ENCODE measurements at places on chromosomes 11 and 22. TPM values are rescaled to one million over a fixed set of nuclear protein-coding genes. Genes with fewer than 3 reads are reported as not detected.
A peak's percentile ranks its signal among the peaks of the same experiment; 100 is the strongest.

CBL gene
- total RNA-seq = 31.2 TPM

DNA sequence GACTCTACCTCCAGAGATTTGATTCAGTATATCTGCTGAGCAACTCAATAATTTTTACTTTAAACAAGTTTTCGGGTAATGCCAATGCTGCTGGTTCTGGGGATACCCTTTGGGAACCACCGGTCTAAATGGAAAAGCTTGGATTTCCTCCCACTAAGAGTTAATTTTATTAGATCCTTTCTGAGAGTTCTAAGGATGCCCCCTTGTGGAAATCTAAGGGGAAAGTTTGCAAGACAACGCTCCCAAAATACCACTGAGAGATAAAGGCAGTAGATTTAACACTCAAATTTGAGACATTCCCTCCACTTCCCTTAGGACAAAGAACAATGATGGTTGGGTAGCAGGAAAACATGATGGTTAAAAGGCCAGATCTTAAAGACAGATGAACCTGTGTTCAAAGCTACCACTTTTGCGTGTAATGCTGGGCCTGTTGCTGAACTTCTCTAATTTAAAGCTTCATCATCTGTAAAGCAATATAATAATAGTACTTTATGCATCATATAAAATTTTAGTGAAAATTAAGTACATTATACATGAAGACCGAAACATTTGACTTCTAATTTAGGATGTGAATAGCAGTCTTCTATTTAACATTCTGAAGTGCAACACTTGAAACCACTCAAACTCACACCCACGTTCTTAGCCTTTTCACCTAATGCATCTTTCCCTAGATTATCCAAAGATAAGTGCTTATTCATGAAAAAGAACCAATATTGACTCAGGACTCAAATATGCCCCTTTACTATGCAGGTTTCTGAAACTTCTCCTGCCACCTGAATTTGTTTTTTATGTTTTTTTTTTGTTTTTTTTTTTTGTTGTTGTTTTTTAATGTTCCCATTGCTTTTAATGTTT is 110.1 kb upstream of the LUZP2 start:
- no peak for DNase-seq

INS gene
- not detected for total RNA-seq

SLC29A2 gene
- 10.3 TPM for total RNA-seq

DNA sequence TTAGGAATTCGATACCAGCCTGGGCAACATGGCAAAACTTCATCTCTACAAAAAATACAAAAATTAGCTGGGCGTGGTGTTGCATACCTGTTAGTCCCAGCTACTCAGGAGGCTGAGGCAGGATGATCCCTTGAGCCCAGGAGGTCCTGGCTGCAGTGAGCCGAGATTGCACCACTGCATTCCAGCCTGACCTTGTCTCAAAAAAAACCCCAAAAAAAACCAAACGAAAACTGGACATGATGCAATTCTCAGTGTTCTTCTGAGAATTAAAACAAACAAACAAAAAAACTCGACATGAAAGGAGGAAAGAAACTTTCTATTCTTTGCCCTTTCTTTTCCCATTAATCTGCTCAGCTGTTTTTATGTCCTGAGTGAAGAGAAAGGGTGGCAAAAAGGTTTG is 7.4 kb downstream of the MED17 start:
- no peak for DNase-seq

SSTR3 gene
- total RNA-seq = 8.5 TPM

MRPL49 gene
- 52.5 TPM for total RNA-seq

CATSPERZ gene
- not detected for total RNA-seq

SLC35F2 gene
- total RNA-seq = 22.8 TPM

DNA sequence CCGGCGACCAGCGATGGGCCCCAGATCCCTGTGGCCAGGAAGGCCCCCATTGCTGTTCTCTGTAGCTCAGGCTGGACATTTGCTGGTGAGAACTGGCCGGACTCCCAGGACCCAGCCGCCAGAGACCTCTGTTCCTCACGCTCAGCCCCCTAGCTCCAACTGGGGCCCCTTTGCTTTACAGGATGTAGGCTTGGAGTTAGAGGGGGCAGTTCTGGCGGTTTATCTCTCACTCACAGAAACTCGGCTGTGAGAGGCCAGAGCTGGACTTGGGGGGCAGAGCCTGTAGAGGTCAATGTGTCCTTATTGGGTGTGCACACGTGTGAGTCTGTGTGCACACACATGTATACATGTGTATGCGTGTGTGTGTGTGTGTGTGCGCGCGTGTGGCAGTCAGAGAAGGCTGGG is 502 bp downstream of the SMIM38 start:
- no peak for DNase-seq

BTG4 gene
- not detected for total RNA-seq

DNA sequence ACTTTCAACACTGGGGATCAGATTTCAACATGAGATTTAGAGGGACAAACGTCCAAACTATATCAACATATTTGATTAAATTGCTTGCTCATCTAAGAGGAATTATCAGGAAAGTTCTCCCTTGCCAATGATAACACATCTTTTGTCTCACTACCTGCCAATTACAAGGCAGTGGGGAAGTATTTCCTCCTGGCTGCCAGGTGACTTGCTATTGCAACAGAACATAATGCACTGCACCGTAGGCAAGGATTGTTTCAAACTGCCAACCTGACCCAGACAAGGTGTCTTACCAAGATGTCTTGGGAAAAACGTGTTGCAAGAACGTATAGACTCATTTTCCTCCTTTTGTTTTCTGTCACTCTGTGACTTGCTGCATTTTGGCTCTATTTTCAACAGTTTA is 711.6 kb downstream of the METTL15 start:
- no peak for DNase-seq

ARHGAP20 gene
- not detected for total RNA-seq

DNA sequence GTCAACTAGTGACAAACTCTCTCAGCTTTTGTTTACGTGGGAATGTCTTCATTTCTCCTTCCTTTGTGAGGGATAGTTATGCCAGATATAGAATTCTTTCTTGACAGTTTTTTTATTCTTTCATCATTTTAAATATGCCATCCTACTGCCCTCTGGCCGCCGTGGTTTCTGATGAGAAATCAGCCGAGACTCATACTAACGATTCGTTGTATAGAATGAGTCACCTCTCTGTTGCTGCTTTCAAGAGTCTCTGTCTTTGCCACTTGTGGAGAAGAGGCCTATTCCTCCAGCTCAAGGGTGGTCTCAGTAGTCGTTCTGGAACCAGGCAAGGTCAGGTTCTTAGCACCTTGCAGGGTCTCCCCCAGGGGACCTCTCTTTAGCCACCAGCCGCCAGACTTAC is 8.0 kb downstream of the MYO7A start:
- DNase-seq = peak; percentile 45

- DNase-seq = no peak
These were observed 204.5 kb upstream of the NAV2 start for GRCh38 chr11:19508165-19508564.

DNA sequence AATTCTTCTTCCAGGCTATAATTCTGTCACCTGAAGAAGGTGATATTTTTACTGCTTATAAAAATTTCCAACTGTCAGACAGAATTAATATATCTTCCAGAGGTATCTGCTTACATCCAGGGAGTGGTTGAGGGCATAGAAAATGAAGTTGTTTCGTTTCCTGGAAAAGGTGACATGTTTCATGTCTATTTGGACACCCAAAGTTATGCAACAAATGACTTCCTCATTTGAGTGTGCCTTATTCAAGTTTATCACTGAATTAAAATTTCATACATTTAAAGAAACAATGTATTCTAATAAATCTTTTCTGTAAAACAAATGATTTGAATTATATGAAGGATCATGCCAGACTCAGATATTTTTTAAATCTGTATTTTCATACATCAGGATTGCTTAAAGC is 8.5 kb upstream of the GRAMD1B start:
- DNase-seq = no peak

DNA sequence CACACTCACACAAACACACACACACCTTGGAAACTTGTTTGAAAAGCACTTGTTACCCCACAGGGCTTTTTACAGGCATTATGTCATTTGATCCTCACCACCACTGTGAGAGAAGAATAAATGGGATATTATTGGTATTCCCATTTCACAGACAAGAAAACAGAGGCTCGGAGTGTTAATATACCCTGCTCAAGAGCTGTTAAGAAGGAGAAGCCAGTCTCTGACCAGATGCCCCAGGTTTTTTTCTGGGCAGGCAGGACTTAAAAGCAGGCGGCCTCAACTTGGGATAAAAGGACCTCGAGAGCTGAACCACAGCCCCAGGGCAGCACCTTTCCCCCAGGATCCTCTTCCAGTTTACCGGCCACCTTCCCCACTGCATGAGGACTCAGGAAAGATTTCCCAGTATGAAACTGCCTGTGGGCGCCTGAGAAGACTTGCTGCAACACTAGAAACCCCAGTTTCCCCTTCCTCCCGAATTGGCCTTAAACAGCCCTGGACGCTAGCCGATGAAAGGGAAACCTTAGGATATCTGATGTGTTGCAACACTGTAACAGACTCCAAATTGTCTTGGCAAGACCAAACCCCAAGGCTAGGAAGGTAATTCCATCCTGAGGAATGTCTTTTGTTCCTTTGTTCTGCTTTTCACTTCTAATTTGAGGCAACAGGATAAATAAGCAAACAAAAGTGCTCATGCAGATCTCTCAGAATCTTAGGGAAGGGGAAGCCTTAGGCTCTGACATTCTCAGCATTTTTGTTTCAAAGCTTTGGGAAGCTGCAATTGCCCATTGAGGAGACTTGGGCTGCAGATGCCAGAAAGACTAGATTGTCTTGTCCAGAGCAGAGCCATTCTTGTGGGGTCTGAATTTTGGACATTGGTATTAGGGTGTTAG is 173.5 kb downstream of the TRIM29 start:
- no peak for DNase-seq

DNA sequence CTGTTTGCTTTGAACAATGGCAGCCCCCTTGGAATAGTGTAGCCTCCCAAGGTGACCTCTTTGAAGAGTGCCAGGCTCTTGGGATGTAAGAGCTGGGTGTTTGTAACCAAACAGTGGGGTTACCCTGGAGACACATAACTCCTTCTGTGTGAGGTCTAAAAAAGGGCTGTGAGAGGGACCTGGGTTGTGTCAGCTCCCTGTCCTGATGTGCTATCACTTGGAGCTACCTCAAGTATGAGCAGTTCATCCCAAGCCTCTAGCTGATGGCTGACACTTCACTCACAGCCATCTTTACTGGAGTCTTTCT is 40.2 kb downstream of the TSPAN18 start:
- DNase-seq = peak; percentile 4

LRRC32 gene
- 12.3 TPM for total RNA-seq

ARHGAP42 gene
- not detected for total RNA-seq

DNA sequence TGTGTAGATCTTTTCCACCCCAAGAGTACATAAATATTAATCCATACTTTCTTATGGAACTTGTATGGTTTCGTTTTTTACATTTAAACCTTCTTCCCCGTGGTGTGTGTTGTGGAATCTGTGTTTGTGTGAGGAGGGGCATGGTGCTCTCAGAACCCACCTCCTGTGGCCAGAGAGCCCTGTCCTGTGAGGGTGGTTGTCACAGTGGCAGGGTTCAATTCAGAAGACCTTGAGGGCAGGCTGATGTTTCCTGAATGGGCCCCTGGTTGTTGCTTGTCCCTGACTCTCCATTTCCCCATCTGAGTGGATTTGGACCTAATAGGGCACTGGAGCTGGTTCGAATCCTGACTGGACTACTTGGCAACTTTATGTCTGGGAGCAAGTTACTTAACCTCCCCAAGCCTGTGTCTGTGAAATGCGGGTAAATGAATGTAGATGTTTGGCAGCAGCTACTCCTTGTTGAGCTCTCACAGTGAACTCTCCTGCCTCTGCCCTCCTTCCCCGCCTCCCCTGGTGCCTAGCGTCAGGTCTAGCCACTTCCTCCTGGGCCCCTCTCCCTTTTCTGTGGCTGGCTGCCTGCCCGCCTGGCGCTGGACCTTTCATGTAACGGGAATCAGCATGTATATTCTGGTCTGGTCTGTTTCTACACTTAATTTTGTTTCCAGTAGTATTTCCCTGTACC is 7.3 kb downstream of the NEAT1 start:
- peak; percentile 71 for DNase-seq

DNA sequence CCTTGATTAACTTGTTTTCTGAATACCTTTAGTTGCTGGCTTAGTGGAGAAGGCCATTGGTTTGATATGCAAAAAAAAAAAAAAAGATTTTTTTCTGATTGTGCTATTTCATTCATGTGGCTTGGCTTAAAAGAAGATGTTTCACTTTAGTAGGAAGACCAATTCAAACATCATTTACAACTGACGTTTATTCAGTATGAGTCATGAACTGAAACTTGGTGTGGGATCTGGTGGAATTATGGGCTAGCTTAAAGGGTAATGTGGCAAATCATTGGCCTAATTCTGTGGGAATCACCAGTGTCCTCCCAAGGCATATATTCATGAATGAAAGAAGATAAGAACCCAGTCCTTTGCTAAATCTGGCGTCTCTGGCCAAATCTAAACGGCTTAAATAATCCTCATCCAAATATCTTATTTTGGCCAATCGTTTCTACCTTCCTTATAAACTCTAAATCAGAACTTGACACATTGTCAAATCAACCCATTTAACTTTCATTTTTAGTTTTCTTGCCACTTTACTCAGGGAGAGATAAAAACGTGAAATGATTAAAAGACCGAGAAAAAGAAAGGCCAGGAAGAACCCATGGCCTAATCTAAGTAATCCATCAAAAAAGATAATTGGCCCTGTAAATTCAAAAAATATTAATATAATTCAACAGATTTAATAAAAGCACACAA is 77.0 kb downstream of the DDIAS start:
- DNase-seq = no peak

DNA sequence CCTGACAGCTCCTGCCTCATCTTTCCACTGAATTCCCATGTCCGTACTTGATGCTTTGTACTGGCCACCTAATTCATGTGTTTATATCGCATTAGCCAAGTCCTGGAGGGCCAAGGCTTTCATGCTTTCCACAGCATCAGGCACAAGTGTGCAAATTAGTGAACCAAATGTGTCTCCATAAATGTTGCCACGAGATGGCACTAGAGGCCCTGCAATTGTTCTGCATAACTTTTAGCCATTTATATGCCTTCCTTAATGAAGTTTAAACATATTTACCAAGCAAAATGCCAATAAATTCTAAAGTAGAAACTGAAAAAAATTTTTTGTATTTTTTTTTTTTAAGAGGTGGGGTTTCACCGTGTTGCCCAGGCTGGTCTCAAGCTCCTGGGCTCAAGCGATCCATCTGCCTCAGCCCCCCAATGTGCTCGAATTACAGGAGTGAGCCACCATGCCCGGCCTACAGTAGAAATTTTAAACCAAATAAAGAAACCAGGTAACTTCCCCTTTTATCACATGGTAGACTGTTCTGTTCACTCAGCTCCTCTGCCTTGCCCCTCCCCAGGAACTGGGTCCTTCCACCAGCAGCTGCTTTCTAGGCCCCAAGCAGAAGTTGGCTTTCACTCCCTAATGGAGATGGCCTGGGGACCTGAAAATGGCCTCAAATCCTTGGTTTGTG is 20.8 kb upstream of the IL18BP start:
- peak; percentile 55 for DNase-seq
